Neuronal stem cell (in vitro differentiated cells): ENCODE measurements at places on chromosomes 16 and 17.

DNA sequence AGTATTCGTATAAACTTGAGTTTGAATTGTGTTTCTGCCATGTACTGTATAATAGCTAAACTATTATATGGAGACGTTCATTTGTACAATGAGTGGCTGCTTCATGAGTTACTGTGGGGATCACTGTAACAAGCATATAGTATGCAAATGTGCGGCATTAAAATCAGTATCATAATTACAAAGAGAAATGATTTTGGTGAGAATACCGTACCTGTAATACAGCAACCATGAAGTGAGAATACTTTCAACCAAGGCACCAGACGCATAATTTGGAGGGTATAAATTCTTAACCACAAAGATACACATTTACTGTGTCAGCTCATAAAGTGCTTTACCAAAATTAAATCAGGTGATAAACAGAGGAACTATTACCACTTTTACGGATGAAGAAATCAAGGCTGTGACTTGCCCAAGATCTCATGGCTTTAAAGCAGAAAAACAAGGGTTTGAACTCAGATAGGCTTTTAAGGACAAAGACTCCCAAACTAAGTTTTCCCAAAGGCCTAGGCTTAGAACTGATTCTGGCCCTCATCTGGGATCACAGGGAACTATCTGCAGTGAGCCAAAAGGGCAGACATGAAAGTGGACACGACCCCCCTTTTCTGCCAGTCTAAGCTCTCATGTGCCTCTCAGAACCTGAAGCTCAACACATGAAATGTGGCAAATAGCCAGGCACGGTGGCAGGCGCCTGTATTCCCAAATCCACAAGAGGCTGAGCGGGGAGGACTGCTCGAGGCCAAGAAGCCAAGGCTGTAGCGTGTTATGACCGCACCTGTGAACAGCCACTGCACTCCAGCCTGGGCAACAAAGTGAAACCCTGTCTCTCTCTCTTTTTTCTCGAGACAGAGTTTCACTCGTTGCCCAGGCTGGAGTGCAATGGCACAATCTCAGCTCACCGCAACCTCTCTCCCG is 6.4 kb downstream of the RPS15A start:
- DNase-seq: no peak
- H3K4me3 ChIP-seq: no peak overlapping the region
- H3K4me1 ChIP-seq: peaks cover 9% of the 10 kb centered on the region
- H3K27ac ChIP-seq: no peak overlapping the region
- H3K27me3 ChIP-seq: no peaks in the 10 kb centered on the region
- peaks cover 70% of the 10 kb centered on the region for H3K36me3 ChIP-seq

DNA sequence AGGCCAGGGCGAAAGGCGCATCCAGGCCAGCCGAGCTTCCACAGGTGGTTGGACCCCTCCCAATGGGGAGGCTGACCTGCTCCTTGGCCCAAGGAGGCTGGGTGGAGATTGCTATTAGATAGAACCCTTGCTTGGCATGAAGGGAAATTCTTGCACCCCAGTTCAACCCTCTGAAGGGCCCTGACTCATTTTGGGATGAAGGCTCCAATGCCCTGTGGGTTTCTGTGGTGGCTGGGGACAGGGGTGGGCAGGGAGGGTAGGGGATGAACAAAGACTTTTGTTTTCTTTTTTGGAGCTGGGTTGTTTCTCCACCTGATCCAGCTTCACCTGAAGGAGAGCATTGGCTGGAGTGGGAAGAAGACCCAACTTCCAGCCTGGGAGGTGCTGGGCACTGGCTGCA is 16.7 kb upstream of the TBX21 start:
- peaks cover 11% of the 10 kb centered on the region for H3K4me1 ChIP-seq
- H3K4me3 ChIP-seq: no peak overlapping the region
- no peak overlapping the region for H3K27ac ChIP-seq
- no peak for DNase-seq

GRCh38 chr17:61770752-61771533 is 92.4 kb downstream of the BRIP1 start:
- H3K27ac ChIP-seq: no peak overlapping the region
- no peaks in the 10 kb centered on the region for H3K4me1 ChIP-seq
- peaks cover 2% of the 10 kb centered on the region for H3K36me3 ChIP-seq
- no peak overlapping the region for H3K4me3 ChIP-seq
- no peaks in the 10 kb centered on the region for H3K27me3 ChIP-seq

- H3K27me3 ChIP-seq: no peaks in the 10 kb centered on the region
- H3K4me1 ChIP-seq: peaks cover 9% of the 10 kb centered on the region
- H3K36me3 ChIP-seq: no peaks in the 10 kb centered on the region
- H3K4me3 ChIP-seq: no peak overlapping the region
These were observed 6.3 kb downstream of the STARD3 start for GRCh38 chr17:39643271-39643670.

DNA sequence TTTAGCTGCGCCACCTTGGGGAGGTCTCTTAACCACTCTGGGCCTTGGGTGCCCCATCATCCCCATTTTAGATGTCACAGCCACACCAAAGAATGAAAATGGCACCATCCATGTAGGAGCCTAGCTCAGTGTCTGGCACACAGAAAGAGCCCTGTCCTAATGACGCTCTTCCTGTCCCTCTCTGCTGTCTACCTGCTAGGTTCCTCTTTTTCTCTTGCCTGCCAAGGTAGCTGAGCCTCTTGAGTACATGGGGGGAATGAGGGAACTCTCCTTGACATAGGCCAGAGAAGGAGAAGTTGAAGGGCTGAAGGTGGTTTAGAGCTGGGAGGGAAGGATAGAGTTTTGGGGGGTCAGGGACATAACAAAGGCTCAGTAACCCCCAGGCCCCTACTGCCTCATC is 1.8 kb downstream of the RUNDC3A start:
- DNase-seq: no peak
- H3K4me1 ChIP-seq: peaks cover 13% of the 10 kb centered on the region
- no peak overlapping the region for H3K4me3 ChIP-seq
- no peaks in the 10 kb centered on the region for H3K36me3 ChIP-seq

DNA sequence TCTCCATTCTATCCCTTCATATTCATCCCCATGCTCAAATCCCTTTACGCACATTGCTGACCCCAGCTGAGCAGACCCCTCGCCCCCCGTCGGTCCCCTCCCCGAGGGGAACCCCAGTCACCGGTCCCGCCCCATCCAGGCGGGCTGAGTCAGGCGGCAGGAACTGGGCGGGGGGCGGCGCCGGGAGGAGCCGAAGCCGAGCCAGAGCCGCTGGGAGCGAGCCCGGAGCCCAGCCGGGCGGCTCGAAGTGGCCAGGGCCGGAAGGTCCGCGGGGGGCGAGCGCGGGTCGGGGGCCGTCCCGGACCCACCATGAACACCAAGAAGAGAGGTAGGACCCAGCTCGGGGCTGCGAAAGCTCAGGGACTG is 8.6 kb downstream of the RIPOR1 start:
- H3K4me1 ChIP-seq: peaks cover 8% of the 10 kb centered on the region
- DNase-seq: no peak
- H3K27me3 ChIP-seq: peaks cover 7% of the 10 kb centered on the region
- peaks cover 43% of the 10 kb centered on the region for H3K36me3 ChIP-seq
- H3K27ac ChIP-seq: no peak overlapping the region

DNA sequence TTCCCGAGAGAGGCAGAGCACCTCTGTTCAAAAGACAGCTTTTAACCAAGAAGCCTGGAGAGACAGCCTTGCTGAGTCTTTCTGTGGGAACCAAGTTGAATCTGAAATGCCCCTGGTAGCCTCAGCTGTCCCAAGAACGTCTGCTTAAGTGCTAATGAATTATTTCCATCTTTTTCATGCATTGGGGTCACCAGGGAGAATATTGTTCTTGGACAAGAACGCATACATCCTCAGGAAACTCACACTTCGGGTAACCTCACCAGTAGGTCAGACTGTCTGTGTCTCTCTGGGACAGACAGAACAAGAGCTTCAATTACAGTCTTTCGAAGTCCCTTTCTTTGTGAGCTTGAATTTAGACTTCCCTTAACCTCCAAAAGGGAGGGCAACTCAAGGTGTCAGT is 134.6 kb upstream of the ADAMTS18 start:
- no peak overlapping the region for H3K27ac ChIP-seq
- no peaks in the 10 kb centered on the region for H3K27me3 ChIP-seq
- no peak for DNase-seq
- H3K4me3 ChIP-seq: no peak overlapping the region
